ENCODE measurements at places on chromosomes 1 and 21.

- DNase-seq, result peak; percentile 93
Measured at GRCh38 chr1:156504821-156505678, 4.5 kb upstream of the MEF2D start.

DNA sequence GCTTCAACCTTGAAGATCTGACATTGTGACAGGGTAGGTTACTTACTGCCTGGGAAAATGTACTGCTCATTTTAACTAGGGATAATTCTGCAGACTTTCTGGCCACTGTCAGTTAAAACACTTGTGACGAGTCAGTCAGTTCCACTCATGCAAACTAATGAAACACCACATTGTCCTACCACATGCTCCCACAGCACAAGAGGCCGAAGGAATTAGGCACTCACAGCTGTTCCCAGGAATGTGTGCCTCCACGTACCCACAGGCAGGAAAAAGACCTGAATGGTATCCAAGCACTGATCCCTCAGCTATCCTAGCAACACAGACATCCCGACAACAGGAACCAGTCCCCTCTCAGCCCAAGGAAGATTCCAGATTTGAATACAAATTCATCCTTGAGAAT is 12.3 kb downstream of the BCAR3 start:
- DNase-seq, result no peak

GRCh38 chr1:30748699-30749401 is 8.7 kb downstream of the LAPTM5 start:
- no peak for DNase-seq

DNA sequence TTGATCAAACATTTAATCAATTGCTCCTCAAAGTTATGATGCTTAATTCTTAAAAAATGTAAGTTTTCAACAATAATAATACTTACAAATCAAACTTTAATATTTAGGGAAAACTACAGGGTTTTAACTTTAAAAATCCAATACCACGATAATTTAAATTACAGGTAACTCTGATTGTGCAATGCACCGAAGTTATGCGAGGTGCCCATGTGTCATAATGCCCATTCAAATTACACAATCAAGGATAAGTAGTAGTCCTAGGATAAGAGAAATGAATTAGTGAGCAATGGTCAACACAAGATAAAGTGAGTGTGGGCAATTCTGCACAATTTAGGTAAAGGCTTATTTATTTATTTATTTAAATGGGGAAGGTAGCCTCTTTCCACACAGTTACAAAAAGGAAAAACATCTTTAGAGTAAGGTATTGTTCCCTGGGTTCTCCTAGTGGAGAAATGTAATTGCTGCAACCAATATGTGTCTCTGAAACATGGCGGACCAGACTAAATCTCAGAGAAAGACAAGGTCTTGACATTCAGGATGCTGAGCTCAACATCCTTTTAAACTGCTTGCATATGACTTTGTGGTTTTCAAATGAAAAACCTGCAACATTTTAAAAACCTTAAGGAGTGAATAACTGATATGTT is 164.2 kb downstream of the TTLL7 start:
- DNase-seq, result no peak

DNA sequence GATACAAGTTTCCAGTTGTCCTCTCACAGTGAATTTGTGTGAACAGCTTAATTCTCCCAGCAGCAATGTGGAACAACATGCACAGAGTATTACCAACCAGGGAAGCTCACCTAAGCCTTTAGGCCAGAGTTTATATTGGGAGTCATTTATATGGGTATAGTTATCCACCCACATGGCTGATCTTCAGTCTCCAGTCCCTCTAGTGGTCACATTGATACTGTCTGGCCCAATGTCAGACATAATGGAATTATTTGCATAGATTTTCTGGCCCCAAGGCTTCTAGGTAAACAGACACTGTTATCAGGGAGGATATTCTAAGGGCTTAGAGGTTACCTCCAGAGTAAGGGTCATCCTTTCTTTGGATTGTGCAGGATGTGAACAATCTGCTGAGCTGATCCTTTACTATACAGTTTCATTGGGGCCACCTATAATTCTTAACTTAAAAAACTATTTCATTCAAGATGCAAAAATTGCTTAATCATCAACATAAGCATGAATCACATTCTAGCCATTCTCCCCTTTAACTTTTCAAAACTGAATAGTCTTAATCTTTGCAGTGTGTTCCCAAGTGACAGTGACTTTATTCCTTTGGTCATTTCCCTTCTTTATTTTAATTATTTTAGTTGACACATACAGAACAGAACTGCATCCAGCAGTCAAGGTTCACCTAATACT is 210.9 kb downstream of the LTN1 start:
- DNase-seq, result no peak

DNA sequence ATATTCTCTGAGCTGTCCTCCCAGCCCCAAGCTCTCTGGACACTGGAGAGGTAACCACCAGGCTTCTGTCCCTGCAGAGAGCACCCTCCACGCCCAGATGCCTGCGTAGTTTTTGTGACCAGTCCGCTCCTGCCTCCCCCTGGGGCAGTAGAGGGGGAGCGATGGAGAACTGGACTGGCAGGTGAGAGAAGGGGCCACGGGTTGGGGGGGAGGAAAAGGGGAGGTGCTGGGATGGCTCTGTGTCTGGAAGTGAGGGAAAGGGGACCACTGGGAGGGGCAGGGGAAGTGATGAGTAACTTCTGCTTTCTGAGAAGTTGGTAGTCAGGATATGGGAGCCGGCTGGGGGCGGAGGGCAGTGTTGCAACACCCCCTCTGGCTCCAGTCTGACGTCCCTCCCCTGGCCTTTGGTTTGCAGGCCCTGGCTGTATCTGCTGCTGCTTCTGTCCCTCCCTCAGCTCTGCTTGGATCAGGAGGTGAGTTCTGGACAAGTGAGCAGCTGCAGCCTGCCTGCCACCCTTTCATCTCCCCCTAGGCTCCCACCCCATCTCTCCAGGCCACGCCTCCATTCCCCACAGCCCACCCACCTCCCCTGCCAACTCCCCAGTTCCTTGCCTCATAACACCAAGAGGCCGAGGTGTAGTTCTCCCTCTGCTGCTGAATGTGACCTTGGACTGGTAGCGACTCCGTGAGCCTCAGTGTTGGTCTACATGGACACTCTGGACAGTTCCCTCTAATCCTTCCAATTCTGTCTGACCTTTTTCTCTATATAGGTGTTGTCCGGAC is 3.1 kb downstream of the ADAMTSL4 start:
- DNase-seq, result no peak

DNA sequence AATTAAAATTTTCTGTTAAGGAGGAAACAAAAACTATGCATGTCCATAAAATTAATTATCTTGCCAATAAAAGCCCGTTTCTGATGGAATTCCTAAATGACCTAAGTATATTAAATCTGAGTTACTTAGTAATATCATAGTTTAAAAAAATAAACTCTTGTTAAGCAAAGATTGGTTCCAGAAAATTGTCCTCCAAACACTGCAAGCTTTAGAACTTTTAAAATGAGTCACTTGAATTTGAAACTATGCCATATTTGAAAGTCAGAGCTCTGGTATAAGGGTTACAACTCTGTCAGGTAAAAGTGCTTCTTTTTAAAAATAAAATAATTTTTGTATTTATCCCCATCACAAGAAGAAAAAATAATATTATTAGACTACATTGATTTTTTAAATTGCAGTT is 409.5 kb downstream of the PLPP3 start:
- no peak for DNase-seq

DNA sequence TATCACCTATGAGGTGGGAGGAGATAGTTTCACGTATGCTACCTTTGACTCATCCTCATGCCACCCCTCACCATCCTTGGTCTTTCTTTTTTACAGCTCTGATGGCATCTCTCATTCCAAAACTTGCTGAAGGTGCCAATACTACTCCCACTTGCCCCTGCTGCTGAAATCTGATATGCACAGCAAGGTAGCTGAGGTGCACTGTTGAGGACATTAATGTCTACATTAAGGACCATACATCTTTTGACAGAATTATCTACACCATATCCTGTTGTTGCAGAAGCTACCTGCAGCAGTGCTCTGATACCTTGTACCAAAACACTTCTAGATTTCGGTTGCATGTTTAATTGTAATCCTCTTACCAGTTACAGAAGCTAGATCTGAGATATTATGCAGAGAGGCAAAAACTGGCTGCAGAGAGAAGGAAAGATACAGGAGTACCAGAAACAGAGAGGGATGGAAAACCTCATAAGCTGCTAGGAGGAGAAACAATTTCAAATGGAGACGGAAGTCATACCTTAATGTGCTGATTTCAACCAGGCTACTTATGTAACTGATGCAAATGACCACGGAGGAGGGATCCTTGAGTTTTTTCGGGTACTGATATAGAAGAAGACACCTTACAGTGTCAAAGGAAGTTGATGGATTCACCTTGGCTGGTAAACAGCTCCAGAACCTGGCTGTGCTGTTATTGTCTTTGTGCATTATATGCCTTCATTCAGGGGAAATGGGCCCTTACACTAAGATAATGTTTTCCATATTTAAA is 19.3 kb upstream of the PTPRC start:
- DNase-seq, result no peak

DNA sequence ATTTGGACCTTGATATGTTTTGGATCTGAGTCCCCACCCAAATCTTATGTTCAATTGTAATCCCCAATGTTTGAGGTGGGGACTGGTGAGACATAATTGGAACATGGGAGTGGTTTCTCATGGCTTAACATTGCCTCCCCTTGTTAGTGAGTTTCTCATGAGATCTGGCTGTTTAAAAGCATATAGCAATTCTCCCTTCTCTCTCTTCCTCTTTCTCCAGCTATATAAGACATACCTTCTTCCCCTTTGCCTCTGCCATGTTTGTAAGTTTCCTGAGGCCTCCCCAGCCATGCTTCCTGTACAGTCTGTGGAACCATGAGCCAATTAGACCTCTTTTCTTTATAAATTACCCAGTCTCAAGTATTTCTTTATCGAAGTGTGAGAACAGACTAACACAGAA is 692.4 kb downstream of the KCNT2 start:
- DNase-seq, result no peak

- no peak for DNase-seq
Measured at GRCh38 chr1:204075139-204075521, 2.2 kb downstream of the SOX13 start.
